ENCODE measurements at places on chromosomes 16 and 17.

- no peak for DNase-seq
These were observed 80.5 kb downstream of the COPRS start for GRCh38 chr17:31778523-31778922.

DNA sequence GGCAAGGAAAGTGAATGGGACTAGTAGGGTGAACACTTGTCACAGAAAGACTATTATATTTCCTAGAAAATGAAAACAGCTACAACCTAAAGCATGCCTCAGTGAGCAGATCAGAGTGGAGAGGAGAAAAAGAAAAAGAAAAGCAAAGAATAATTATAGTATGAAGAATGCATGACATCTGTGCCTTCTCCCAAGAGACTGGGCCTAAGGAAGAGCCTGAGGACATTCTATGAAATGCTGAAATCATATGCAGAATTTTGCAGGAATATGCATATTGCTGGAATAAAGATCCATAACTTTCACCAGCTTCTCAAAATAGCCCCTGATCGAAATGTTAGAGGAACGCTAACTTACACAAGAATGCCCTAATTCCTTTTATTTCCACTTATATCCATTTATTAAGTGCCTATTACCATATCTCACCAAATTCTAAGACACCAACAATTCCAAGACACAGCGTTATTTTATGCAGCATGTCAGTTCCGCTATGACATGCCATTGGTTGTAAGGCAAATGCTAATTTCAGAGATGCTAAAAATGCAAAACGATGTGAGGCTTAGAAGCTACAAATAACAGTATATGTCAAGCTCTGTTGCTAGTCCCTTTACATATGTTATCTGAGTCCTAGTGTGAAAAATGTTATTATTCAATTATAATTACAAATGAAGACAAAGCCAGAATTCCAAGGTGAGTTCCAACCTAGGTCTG lies 171.0 kb downstream of the SLC39A11 start:
- no peak for DNase-seq

DNA sequence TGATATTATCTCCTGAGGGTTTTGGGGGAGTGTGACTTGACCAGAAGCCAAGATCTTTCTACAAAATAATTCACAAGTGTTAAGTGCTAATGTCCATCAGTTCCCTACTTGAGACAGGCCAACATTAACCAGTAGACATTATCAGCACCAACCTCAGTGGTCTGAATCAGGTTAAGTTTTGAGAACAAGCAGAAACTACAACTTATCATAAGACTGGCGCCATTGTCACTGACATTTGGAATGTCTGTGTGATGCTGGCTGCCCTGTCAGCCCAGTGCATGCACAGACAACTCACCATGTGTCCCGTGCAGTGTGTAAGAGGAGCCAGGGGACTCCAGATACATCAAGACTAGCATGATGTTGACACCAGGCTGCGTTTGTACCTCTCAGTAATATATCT lies 76.8 kb downstream of the CCDC182 start:
- no peak for DNase-seq

DNA sequence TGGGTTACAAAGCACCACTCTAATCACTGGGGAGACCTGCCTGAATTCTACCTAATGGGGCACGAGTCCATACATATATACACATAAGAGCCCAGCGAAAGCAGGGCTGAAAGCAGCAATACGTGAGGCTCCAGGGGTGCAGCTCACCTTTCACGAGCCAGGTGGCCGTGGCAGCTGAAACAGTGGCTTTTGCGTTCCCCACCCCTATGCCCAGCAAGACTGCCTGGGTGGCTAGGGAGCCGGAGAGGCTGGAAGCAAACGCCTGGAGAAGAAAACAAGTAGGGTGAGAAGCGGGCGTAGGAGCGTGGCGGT lies 618 bp downstream of the RUSF1 start:
- no peak for DNase-seq

DNA sequence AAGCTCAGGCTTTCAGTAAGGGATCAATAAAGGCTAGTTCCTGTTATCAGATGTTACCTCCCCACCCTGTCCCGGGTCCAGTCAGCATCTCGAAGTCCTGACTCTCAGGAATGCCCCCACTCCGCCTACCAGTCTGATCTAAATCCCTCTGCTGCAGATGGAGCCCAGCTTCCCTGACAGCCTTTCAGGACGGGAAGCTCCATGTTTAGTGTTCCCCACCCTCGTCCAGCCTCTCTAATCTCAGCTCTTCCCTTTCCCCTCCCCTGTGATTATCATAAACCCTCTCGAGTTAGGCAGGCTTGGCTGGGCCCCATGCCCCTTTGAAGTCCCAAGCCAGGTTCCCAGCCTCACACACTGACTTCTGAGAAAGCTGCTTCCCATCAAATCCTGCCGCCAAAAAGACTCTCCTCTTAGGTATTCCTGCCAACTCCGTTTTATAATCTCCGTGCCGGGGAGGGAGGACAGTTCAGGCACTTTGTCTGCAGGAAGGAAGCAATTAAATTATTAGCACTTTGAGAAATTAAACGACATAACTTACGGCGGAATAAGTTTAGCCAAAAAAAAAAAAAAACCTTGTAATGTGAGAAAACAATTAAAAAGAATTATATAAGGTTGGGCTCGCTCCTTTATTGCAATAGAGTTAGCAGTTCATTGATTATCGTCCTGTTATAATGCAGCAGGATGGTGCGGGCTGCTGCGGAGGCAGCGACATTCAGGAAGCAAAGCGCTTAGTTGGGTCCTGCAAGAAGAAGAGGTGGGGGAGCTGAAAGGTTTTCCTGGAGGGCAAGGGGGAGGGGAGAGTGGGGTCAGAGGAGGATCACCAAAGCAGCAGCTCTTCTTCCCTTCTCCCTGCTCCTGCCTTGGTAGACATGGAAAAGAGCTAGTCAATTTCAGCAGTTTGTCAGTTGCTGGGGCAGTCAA lies 16.8 kb upstream of the ETV4 start:
- no peak for DNase-seq
